ENCODE measurements at places on chromosomes 11 and 22.

GRCh38 chr11:78654071-78654470 is 79.4 kb upstream of the NARS2 start:
- DNase-seq: no peak

- no peak for DNase-seq
Measured at GRCh38 chr22:20062766-20063083, 17.3 kb upstream of the DGCR8 start.

DNA sequence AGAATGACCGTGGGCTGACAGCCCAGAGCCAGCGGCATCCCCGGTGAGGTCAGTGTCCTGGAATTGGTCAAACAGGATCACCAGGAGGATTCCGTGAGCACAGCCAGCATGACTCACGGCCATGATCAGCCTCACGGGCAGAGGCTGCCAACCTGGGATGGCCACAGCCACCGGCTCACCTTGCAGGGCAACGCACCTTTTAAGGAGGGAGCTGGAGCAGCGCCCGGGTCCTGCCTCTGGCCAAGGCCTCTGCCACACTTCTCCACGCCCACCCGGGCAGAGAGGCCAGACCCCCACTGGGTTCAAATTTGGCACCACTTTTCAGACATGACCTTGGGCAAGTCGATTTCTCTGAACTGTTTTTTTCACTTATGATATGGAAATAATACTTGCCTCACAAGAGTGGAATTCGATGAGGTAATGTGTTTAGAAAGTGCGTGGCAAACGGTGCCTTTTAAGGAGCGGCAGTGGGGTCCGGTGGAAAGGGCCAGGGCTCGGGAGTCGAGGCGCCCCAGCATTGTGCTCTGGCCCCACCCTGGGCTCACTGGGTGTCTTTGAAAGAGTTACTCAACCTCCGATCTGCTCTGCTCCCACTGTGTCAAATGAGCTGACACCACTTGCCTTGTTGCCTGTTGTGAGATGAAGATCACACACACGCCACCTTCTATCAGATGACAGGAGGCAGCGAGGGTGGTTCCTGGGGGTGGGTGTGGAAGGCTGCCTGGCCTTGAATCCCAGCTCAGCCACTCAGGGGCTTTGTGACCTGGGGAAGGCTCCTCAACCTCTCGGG is 16.0 kb downstream of the TXN2 start:
- DNase-seq: no peak

GRCh38 chr11:130600139-130600538 is 151.7 kb downstream of the ADAMTS15 start:
- DNase-seq: no peak

DNA sequence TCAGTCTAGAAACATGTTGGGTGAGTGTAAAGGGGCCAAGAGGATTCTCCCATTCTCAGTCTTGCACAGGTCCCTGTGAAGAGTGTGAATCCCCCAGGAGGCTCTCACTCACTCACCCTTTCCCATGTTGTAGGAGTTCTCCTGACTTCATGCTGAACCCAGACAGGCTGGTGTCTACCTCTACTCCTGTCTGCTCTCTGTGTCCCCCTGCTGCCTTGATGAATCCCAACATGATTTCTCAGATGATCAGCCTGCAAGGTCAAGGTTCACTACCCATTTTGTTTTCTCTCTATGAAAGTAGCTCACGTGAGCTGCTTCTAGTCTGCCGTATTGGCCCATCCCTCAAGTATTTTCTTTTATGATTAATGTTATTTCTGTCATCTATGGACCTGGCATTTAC is 500.6 kb downstream of the ETS1 start:
- DNase-seq: no peak

GRCh38 chr11:110065189-110065588 is 28.0 kb upstream of the ZC3H12C start:
- no peak for DNase-seq

GRCh38 chr22:24185001-24185500 is 3.8 kb downstream of the SUSD2 start:
- DNase-seq: no peak

DNA sequence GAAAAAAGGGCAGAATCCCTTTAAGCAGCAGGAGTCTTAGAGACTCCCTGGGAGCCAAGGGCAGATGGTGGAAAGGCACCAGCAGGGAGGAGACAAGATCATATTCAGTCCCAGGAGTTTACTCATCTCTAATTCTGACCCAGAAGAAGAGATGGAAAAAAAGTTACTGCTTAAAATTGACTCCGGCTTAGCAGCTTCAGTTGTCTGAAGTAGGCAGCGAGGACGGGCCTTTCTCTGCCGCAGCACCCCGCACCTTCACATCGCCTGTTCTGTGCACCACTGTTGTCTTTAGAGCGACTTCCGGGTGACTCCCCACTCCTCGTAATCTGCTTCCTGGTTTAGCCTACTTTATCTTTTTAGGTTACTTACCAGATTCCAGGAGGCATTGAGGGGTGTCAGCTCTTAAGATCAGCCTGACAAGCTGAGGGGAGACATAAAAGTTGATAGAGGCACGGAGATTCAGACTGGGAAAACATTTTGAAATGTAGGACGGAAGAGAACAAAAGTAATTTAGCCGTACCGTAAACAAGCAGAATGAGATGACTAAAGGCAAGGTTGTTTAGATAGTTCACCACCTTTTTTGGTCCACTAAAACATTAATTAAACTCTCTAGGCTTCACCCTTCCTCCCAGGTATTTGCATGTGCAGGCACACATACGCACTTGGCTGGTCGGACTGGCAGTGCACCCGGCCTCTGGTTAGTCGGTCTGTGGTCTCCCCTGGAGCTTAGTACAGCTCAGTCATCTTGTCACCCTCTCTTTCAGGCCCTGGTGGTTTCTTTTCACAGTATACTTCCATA is 74.3 kb downstream of the CECR2 start:
- no peak for DNase-seq

Measured in stimulated activated CD4-positive, alpha-beta T cell treated with anti-CD3 and anti-CD28 coated beads, Interleukin-4, amount 100 ng/mL, for 24 hours (primary cell).